Pulmonary artery endothelial cell (primary cell): ENCODE measurements at places on chromosomes 16 and 17. TPM values are rescaled to one million over a fixed set of nuclear protein-coding genes. Genes with fewer than 3 reads are reported as not detected.

The TVP23A gene
- not detected in 2 replicates for total RNA-seq

The KRTAP2-2 gene
- total RNA-seq = not detected in 2 replicates

The HGS gene
- total RNA-seq = 68.9 and 91.5 TPM in 2 replicates

The CFAP119 gene
- 1.3 and 1.6 TPM in 2 replicates for total RNA-seq

The FBXL19 gene
- total RNA-seq = 27.0 and 29.7 TPM in 2 replicates

The CCL5 gene
- 0.13 TPM in 1 of 2 replicates, not detected in the other for total RNA-seq

The MPRIP gene
- total RNA-seq = 108 and 164 TPM in 2 replicates

The TERB1 gene
- total RNA-seq = 0.07 TPM in 1 of 2 replicates, not detected in the other

The GLYR1 gene
- total RNA-seq = 55.9 and 75.0 TPM in 2 replicates

The GAS2L2 gene
- not detected in 2 replicates for total RNA-seq

The KRT9 gene
- not detected in 2 replicates for total RNA-seq

The CENPT gene
- total RNA-seq = 23.2 and 27.1 TPM in 2 replicates

The MYOCD gene
- total RNA-seq = not detected in 2 replicates
